ENCODE measurements at places on chromosomes 6 and 20.

- DNase-seq: no peak
Measured at GRCh38 chr6:104400844-104401243, 458.9 kb downstream of the HACE1 start.

GRCh38 chr6:10194816-10195672, 219.8 kb downstream of the TFAP2A start:
- DNase-seq: no peak

- no peak for DNase-seq
Measured at GRCh38 chr6:89999945-90000825, 105.9 kb downstream of the GJA10 start.

- DNase-seq: no peak
Measured at GRCh38 chr6:156507656-156508055, 269.5 kb upstream of the ARID1B start.

GRCh38 chr20:33868595-33868994, 57.4 kb downstream of the CHMP4B start:
- DNase-seq: no peak

DNA sequence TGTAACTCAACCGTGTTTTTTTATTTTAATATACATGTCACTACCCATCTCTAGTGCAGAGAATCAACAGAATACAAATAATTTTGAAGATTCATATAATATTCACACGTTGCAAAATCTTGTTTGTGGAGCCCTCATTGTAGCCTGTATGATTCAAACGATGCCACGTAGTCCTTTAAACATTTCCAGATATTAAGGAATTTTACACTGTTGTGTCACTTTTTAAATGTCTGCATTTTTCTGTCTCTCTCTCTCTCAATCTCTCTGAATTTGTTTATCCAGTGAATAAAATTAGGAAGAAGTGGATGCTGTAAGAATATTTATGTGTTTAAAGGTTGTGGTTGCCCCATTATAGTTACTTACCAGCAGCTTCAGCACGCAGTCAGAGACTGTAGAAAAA, 262.0 kb downstream of the PAX1 start:
- DNase-seq: no peak

DNA sequence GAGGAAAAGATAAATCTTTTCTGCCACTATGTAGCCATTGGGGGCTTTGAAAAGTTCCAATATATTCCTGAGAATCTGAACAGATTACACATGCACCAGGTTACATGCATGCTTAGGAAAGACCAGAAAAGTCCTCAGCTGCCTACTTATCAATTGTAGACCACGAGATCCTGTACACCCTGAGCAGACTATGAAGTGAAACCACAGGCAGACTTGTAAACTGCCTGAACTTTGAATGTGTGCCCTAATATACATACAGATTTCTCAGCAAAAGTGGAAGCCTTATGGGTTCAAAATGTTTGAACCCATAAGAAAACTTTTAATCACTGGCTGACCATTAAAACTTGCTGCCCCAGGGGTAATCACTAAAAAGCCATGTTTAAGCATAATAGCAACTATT, 273.5 kb upstream of the RUNX2 start:
- no peak for DNase-seq

DNA sequence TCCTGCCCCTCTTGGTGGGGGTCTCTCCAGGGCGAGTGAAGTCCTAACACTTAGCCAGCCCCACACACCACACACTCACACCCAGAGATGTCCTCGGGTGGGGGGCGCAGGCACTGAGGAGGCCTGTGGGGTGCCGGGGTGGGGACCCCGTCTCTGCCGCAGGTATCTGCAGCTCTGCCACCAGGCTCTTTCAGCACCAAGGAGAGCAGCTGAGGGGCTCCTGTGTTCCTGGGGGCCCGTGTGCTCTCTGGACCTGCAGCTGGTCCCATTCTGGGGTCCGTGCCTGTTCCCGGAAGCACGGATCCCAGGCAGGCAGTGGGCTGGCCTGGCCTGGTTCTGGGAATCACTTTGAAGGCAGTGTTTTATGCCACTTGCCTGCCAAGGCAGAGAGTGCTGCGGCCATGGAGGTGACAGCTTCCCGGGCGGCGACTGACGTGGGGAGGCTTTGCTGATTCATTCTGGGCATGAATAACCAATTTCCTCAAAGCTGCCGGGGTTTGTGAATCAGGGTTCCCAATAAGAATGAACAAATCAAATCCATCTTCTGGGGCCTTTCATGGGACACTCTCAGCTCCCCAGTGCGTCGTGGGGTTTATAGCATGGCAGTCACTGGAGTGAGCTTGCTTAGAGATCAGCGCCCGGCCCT, 54.4 kb upstream of the SLCO4A1 start:
- no peak for DNase-seq

DNA sequence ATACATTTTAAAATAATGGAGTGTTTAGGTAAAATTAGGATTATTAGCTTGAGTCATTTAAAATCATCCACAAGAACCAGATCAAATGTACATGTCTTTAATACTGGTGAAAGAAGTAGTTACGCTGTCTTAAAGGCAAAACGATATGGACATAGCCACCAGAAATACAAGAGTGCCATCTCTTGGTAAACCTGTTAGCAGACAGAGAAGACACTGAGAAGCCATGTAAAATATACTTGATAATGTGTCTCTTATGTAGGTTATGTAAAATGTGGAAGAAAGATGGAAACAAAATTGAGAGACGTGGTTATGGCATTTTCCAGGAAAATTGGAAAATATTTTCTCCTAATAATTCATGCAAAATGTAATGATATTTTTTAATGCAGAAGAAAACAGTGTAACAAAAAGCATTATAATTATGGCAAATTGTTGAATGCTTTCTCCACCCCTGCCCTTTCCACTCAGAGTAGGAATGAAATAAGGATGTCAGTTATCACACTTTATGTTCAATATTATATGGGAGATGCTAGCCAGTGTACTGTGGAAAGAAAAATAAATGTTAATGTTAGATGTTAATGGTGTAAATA, 12.2 kb upstream of the SLC17A2 start:
- DNase-seq: no peak

DNA sequence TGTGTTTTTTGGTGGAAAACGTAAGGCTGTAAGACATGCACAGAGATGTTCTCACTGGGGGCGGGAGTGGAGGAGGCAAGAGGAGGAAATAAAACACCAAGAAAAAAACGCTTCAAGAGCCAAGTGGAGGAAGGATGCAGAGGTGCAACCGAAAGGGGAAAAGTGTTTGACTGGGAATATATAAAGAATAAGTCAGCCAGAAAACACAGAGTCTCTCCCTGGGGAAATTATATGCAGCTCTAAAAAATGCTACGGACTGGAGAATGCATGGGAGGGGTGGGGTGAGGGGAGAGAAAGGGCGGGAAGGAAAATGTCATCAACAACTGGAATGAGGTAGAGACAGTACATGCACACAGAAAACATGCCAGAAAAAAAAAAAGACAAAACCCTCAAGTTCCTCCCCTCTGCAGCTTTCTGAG, 133.5 kb downstream of the SCML4 start:
- no peak for DNase-seq

DNA sequence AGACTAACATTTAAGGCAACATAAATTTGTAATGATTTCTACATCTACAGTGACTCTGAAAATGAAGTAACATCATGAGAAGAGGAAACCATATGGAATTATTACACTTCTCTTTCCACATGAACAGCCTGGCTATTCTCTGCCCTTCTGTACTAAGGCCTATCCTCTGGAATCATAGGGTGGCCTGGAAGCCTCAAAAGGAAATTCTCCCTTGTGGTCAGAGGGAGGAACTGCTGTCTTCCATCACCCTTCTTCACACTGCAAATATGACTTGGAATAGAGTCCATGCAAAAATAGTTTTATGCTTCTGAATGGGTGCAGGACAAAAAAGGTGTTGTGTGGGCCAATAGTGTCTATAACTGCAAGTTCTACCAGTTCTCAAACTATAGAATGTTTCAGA, 44.6 kb upstream of the SH3BGRL2 start:
- DNase-seq: no peak

- no peak for DNase-seq
Measured at GRCh38 chr6:20916086-20916485, 381.8 kb downstream of the CDKAL1 start.

DNA sequence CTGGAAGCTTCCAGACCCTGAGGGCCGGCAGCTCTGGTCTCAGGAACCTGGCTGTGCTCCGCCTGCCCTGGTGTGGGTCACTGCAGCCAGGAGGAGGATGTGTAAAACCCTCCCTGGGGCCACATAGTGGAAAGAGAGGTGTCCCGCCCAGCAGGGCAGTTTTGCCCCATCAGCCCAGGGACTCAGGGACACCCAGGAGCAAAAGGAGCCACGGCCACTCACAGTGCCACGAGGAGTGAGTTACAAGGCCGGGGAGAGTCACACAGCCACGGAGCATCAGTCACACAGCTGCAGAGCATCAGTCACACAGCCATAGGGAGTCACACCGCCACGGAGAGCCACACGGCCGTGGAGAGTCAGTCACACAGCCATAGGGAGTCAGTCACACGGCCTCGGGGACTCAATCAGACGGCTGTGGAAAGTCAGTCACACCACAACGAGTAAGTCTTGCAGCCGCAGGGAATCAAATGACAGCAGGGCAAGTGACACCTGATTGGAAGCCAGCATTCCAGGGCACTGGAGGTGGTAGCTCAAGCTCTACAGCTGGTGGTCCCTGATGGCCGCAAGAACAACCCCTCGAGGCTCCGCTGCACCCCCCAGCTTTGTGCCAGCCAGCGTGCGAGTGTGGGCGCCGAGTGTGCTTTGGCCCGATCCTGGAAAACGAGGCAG, 60.9 kb downstream of the DLL1 start:
- no peak for DNase-seq

DNA sequence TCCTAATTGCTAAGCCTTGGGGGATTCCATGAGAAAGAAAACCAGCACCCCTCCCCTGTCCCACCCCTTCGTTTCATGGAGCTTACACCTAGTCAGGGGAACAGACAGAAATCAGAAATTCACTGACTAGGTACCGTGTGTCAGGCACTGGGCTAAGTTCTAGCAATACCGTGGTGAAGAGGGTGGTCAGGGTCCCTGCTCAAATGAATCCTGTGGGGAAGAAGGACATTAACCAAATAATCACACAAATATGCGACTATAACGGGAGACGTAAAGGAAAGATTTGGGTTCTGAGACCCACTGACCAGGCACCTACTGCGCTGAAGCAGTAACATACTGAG, 65.1 kb upstream of the TOP1 start:
- DNase-seq: no peak

- no peak for DNase-seq
Measured at GRCh38 chr6:123016431-123017103, 20.5 kb downstream of the CLVS2 start.
